Stimulated activated CD4-positive, alpha-beta T cell treated with anti-CD3 and anti-CD28 coated beads, Interleukin-1b, Interleukin-23, amount 100 ng/mL, for 1 hour (primary cell): ENCODE measurements at places on chromosomes 1 and 21.

DNA sequence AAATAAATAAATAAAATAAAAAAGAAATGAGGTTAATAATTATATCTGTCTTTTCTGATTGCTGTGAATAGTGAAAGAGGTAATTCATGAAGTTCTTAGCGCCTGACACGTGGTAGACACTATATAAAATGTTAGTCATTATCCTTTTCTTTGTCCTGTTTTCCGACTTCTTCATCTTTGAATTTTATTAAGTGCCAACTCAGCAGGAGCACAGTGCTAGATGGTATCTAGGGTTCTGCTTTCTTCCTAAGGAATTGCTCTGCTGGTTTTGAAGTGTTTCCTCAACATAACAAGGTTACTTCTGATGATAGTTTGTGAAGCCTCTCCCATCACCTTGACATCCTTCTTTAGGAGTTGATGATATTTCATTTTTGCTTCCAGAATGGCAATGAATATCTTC, 227.0 kb downstream of the DNM3 start:
- DNase-seq: no peak

- no peak for DNase-seq
These were observed 57.6 kb upstream of the JUN start for GRCh38 chr1:58841455-58841854.

DNA sequence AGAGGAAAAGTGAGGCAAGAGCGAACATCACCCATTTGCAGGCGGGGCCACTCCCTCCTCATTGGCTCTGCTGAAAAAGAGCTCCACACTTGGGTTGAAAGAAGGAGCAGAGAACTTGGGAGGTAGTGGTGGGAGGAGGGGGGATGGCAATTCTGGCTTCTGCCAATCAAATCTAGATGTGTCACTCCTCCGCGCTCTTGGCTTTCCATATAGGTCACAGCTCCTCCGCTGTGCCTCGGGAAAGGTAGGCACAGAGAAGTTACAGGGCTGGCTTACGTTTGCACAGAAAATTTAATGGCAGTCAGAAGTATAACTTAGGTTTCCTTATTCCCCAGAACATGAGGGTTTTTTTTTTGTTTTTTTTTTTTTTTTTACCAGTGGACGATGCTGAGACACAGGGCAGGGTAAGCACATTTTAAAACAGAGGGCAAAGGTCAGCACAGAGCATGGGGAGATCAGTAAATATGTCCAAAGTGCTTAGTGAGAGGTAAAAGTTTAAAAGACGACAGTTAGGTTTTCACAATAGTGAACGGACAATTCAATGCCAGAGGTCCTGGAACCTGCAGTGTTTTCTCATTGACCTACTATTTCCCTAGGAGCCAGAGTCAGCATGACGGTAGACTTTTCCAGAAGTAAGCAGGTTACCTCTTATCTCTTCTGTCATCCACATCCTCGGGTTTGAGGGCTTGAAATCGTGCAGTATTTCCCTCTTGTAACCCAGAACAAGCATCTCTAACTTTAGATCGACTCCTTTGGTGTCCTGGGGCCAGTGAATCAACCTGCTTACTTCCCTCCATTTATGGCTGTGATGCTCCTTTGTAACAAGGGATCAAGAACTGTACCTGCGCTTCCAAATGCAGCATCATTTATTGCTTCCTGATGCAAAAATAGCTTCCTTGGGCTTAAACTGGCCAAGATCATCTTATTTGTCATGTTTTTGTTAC, 258.9 kb upstream of the PROX1 start:
- DNase-seq: no peak

- DNase-seq: no peak
These were observed 11.6 kb downstream of the TINAGL1 start for GRCh38 chr1:31587720-31588423.

DNA sequence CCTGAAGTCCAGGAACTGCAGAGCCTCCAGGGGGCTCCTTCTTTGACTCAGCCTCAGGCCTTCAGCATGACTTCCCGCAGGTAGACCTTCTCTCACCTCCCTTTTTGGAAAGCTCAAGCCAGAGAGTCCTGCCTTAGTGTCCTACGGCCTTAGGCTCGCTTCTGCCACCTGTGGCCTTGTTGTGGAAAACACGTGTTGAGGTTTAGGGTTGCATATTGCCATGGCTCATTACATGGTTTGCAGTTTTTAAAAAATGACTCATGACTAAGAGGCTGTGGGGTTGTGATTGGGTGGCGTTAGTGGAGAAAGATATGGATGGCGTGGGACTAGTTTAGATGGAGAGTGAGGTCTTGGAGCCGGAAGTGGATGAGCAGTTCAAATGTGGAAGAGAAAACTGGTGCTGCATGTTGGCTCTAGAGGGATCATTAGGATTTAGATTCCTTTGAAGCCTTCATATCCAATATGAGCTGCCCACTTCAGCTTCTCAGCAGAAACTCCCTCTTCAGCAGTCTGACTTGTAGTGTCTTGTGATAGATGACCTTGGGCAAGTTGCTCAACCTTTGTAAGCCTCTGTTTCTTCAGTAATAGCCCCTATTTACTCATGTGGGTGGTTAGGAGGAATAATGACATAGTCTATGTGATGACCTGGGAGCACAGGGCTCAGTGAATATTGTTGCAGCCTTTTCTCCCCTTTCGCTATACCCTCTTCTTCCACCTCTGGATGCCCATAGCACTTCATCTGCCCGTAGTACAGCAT, 6.5 kb upstream of the FGGY start:
- DNase-seq: no peak

- DNase-seq: no peak
These were observed 1.1 kb downstream of the RYR2 start for GRCh38 chr1:237042892-237043576.

DNA sequence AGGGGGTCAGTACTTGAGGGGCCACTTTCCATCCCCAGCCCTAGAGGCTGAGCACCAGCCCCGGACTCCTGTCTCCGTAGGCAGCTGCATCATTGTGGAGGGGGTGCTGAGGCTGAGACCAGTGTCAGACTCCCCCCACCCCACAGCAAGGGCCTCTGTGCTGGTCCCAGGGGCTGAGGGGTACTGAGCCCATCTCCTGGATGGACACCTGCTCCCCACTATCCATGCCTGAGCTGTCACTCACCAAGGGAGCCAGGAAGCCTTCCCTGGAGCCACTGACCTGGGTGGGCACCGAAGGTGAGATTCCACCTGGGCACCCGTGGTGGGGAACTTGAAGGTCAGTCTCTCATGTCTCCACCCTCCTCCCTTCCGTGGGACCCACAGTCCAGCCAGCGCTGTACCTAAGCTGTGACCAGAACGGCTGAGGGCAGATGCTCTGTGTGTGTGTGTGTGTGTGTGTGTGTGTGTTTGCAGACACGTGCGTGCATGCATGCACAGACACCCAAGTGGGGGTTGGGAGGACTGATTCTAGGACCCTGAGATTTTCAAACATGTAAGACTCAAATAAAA, 9.3 kb downstream of the DISP3 start:
- no peak for DNase-seq

DNA sequence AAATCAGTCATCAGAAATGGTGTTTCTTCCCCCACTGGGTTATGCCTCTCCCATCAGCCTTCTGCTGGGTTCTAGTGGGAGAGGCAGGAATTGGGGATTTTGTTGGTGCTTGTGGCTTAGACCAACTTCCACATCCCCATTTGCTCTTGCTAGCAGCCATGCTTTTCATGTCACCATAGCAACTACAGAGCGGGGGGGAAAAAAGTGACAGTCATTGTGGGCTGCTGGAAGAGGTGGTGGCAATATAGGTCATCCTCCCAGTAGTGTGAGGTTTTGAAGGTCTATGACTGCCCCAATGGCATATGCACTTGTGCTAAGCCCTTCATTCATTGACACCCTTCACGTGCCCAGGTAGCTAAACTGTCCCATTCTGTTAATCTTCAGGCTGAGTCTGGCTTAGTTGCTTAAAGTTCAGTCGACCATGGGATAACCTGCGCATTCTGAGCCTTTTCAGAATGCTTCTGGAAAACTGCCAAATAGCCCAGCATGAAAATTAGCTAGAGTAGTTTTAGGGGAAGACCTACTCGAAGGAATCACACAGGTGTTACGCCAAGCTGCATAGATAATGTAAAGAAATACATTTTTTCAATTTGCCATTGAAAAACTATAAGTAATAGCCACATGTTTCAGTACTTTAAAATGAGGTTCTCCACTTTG, 53.7 kb upstream of the ZNF326 start:
- no peak for DNase-seq
